Activated naive CD4-positive, alpha-beta T cell treated with anti-CD3 and anti-CD28 coated beads, Interleukin-2, amount 50 U/mL, for 72 hours (primary cell): ENCODE measurements at places on chromosomes 11 and 22.

DNA sequence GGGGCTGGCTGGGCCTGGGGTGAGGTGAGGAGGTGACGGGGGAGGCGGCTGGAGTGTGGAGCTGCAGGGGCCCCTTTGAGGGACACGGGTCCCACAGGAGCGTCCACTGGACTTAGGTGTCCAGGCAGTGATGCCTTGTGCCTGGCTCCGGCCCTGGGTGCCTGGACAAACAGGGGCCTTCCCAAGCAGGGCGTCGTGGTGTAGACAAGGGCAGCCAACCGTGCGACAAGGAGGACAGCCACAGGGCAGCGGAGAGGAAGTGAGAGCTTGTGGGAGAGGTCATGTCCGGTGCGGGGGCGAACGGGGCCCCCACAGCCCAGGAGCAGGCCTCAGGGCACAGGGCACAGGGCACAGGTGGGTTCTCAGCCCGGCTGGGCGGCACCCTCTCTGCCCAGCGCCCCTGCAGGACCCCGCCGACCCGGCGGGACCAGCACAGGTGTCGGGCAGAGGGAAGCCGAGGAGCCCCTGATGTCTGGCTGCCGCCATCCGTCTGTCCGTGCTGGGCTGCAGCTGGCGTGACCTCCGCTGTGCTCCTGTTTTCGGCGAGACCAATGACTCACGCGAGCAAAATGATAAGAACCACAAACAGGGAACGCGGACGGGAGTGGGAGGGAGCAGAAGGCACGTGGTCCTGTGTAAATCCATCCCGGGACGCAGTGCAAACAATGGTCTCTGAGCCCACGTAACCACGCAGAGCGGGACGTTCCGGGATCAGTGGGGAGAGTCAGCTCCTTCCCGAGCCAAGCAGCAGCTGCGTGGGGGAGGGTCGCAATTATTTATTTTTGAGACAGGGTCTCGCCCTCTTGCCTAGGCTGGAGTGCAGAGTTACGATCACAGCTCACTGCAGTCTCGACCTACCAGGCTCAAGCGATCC, 49.1 kb upstream of the A4GALT start:
- no peak for DNase-seq

- DNase-seq: no peak
Observed at GRCh38 chr22:18021431-18021830, 2.9 kb downstream of the MICAL3 start.

DNA sequence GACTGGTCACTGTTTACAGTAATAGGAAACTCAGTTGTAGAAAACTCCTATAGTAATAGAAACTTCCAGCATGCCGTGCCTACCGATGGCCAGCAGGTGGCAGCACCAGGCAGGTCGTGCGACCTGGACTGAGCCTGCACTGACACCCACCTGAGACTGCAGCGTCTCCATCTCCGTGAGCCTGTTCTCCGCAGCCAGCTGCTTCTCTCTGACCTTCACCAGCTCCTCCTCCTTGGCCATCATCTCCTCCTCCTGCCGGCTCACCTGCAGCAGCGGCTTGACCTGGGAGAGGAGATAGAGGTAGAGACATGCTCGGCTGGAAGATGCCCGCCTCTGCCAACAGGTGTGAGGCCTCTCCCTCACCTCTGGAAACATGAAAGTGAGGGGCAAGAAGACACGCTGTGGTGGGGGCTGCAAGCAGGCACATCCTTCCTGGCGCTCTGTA, 48.5 kb downstream of the APOL1 start:
- peak; percentile 71 for DNase-seq

GRCh38 chr11:46249103-46249937, 28.1 kb upstream of the CREB3L1 start:
- DNase-seq: no peak

- DNase-seq: no peak
Observed at GRCh38 chr22:48556222-48556621, 1271.5 kb downstream of the BRD1 start.

DNA sequence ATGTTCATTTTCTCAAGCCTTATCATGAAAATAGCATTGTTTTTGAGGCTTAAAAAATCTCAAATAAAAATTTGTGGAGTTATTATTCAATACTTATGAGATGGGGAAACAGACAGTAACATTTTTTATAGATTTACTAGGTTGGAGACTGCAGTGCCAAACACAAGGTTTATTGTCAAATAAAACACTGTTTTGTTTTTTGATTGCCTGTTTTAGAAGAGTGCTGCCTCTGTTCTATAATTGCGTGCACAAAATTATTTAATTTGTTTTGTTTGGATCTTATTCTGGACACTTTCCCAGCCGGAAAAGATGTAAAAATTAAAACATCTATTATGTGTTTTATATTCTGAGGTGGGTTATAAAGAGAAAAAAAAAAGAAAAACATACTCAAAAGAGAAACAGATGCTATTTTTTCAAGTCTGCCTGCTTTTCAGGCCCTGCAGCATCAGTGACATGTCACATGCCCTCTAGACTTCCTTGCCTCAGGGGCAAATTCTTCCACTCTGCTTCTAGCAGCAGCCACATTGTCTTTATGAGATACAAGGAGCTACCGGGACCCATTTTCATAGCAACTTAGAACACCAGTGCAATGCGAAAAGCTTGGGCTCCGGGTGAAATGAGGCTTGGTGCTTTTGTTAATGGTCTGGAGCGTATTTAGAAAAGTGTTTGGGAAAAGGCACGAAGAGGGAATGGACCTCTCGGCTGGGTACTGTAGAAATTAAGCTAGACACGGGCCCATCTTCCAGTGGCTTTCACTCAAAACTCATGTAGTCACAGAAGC, 77.5 kb downstream of the EFCAB6 start:
- no peak for DNase-seq

GRCh38 chr11:44709281-44709562, 17.5 kb upstream of the TSPAN18 start:
- DNase-seq: no peak

DNA sequence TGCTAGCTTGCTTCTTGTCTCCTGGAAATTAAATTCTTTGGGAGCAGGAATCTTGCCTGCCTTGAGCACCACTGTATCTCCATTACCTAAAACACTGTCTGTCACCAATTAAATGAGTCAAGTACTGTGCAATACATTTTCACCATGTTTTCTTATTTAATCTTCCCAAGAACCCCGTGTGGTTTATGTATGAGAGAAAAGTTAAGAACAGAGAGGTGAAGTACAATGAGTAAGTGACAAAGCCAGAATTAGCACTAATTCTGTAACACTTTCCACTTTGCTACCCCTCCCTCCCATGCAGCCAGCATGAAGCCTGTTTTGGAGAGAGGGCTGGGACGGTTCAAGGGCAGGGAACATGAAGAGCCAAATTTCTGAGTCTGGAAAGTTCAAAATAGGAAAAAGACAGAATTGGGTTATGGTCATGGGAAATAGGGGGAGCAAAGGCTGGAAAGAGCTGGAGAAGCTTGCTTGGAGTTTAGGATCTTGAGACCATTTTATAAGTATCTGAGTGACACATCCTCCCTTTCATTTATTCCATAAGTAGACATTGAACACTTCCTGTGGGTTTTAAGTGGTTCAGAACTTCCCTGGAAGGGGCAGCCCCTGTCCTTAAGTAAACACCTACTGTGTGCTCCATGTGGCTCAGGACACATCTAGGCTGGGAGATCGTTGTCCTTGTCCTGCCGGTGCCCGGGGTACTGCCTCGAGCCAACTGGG, 60.5 kb upstream of the CHST1 start:
- no peak for DNase-seq

GRCh38 chr11:73961321-73961720, 10.5 kb downstream of the DNAJB13 start:
- no peak for DNase-seq

DNA sequence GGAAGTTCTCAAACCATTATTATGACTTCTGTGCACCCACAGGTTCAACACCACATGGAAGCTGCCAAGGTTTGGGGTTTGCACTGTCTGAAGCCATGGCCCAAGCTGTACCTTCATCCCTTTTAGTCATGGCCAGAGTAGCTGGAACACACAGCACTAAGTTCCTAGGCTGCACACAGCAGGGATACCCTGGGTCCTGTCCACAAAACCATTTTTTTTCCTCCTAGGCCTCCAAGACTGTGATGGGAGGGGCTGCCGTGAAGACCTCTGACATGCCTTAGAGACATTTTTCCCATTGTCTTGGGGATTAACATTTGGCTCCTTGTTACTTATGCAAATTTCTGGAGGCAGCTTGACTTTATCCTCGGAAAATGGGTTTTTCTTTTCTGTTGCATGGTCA, 42.7 kb downstream of the DDIAS start:
- DNase-seq: no peak

- no peak for DNase-seq
Observed at GRCh38 chr22:49761836-49762235, 65.8 kb downstream of the BRD1 start.

DNA sequence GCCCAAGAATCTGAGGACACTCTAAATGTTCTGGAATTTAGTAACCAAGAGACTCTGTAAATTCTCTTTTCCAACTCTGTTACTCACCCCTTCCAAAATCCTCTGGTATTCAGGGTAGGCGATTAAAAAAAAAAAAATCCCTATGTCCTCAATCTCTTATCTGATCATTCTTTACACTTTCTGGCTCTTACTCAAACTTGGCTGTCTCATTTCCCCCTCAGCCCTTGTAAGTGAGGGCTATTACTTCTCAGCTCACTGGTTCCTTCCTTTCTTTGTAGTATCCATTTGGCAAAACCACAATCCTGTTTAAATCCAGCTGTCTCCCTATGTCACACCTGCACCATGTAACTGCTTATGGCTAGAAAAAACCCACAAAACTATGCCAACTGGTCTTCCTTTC, 12.7 kb upstream of the MSANTD2 start:
- DNase-seq: no peak

DNA sequence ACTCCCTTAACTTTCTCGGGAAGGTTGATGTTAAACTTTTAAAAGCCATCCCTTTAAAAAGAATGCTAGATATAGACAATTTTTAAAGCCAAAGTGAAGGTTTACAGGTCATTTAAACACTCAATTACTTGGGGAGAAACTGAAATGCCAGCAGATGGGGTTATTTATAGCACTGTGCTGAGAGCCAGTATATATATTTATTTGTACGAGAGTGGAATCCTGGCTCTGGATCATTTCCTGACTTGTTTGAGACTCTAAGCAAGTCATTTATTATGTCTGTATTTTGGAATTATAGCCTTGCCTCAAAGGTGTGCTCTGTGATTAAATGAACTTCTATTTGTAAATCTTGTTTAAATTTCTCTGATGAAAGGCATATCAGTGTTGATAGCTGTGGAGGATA, 6.8 kb upstream of the ZBED5 start:
- DNase-seq: no peak

DNA sequence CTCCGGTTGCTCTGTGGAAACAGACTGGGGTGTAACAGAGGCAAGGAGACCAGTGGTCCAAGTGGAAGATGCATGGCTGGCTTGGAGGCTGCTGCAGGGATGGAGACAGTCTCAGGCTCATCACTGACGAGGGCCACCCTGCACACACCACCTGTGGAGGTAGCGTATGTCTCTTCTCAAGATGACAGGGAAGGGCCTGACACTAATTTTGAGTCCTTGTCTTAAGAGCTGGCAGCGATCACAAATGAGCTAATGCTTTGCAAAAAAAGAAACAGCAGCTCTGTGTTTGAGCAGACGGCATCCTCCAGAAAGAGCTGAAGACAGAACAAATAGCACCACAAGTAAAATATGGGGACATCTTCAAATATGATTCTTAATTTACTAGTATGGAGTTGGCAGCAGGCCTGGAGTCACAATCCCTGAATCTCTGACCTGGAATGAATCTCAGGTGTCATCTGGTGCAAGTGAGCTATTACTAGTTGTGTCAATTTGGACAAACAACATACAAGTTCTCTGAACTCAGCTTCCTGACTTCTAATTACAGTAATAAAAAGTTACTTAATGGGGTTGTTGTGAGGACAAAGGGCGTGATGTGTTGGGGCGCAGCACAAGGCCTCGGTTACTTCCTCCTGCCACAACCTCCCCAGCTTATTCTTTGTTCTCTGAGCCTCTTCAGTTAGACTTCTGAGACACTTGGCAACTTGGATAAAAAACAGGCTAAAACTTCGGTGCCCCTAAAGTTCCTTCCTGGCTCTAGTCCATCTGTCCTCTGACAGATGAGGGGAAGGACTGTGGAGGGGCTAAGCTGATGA, 95.2 kb upstream of the BID start:
- DNase-seq: no peak
